HuH-7 (cell line): ENCODE measurements at places on chromosomes 2 and 18.
A peak's percentile ranks its signal among the peaks of the same experiment; 100 is the strongest.

GRCh38 chr2:143936848-143937722 is 582.8 kb downstream of the ZEB2 start:
- DNase-seq = peak; percentile 43

- no peak for DNase-seq
Observed at GRCh38 chr2:189267925-189268579, 88.5 kb upstream of the COL5A2 start.

DNA sequence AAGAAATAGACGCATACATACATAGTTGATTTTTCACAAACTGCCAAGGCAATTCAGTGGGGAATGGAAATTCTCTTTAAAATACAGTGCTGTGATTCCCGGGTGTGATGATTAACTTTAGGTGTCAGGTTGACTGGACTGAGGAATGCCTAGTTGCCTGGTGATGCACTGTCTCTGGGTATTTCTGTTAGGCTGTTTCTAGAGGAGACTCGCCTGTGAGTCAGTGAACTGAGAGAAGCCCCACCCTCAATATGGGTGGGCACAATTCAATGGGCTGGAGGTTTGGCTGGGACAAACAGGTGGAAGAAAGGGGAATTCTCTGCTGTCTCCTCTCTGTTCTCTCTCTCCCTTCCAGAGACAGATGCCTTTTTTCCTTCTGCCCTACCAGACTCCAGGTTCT is 187.6 kb downstream of the ARHGAP28 start:
- no peak for DNase-seq

GRCh38 chr2:180247658-180248057 is 240.6 kb upstream of the CWC22 start:
- no peak for DNase-seq

DNA sequence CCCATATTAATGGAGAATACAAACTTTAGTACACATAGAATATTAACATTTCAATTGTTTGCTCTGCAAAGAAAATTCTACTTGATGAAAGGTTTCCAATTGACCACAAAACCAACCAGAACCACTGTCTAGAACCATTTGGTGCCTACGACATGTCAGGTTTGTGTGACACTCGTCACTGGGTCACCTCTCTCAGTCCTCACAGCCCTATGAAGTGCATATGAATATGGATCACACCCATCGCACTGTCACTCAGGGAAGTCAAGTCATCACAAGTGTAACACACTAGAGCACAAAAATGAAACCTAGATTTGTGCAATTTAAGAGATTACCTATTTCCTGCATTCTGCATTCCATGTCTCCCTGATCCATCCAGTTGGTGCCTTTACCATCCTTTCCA is 43.7 kb downstream of the PTPN2 start:
- no peak for DNase-seq

GRCh38 chr2:109137616-109138015 is 8.6 kb downstream of the SH3RF3 start:
- DNase-seq = no peak
